Activated CD4-positive, alpha-beta T cell treated with anti-CD3 and anti-CD28 coated beads, Interleukin-2, amount 50 U/mL, for 4 hours (primary cell): ENCODE measurements at places on chromosomes 6 and 20.

DNA sequence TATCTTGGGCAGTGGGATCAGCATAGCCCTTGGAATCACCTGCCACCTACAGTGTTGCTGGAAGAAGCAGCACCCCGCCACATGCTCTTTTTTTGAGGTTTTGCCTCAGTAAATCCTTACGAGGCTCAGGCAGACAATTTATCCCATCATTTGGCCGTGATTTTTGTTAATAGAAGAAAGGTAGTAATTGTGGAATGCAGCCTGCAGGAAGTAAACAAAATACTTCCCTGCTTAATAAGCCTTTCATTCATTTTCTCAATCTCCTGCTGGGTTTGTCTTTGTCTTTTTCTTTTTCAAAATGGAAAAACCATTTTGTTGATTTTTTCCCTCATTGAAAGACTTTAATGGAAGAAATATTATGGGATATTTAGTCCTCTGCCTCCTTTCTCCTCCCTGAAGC lies 93.7 kb upstream of the CD83 start:
- DNase-seq = no peak

GRCh38 chr6:134678436-134678889 lies 271.4 kb downstream of the ALDH8A1 start:
- no peak for DNase-seq

DNA sequence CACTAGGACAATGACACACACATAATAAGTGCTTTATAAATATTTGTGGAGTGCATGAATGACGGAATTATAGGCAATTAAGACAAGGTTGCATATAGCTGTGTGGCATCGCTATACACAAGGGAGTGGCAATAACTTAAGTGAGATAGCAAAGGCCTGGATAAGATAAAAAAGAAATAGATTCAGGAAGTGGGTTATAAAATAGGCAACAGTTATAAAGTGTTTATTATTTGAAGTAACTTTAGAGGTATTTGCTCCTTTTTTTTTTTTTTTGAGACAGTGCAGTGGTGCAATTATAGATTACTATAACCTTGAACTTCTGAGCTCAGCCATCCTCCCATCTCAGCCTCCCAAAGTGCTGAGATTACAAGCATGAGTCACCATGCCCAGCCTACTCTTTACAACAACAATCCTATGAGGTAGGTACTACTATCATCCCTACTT lies 75.9 kb upstream of the LOC128125822 start:
- DNase-seq = no peak

GRCh38 chr20:37364927-37365272 lies 19.0 kb downstream of the SRC start:
- DNase-seq = no peak

- DNase-seq = no peak
These were observed 38.4 kb downstream of the RRBP1 start for GRCh38 chr20:17643531-17644188.

- no peak for DNase-seq
These were observed 10.7 kb upstream of the PLEKHG1 start for GRCh38 chr6:150588888-150589499.

- no peak for DNase-seq
These were observed 97.4 kb downstream of the PREP start for GRCh38 chr6:105305521-105305920.

DNA sequence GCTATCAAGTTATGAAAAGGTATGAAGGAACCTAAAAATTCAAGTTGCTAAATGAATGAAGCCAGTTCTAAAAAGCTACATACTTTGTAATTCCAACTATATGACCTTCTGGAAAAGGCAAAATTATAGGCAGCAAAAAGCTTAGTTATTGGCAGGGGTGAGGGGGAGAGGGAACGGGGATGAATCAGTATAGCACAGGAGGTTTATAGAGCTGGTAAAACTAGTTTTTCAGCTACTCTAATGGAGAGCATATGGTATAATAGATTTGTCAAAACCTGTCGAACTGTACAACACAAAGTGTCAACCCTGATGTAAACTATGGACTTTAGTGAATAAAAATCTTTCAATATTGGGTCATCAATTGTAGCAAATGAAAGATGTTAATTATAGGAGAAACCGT lies 18.7 kb downstream of the MANEA start:
- DNase-seq = no peak

DNA sequence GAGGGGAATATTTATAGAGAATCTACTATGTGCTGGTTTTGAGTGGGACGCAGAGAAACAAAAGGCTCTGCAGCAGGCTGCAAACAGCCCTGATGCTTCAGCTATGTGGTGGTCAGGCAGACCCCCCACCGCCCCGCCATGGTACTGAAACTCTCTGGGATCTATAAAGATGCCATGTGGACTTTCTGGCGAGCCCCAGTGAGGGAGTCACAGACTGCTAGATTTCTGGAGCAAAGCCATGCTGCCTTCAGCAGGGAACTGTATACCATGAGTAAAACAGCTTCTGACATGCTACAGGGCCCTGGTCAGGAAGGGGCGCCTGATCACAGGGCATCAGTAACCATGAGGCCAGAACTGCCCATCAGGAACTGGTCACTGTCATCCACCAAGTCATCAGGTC lies 19.2 kb upstream of the BPIFB1 start:
- DNase-seq = no peak

DNA sequence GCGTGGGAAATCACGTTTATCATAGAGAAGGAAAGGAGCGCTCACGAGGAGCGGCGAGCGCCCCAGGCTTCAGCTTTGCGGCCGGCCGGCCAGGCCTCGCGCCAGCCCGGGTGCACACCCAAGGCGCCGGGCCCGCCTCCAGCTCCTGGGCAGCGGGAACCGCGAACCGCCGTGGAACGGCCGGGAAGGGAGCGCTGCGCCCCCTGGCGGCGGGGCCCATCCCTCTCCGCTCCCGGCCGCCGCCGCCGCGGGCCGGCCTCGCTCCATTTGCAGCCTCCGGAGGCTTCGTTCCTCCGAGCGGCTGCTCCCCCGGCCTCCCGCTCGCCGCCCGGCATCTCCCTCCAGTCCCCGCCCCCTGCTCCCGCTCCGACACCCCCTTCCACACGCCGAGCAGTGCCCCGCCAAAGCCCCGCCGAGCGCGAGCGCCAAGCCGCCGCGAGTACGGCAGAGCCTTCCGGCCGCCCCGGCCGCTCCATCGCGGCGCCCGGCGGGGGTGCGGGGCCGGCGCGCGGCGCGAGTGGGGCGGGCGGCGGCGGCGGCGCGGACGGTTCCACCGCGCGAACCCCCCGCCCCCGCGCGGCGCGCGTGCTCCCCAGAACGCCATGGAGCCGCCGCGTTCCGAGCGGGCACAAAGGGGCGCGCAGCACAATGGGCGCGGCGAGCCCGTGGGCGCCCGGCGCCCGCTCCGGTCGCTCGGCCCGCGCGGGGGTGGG lies 946 bp downstream of the BEND3 start:
- DNase-seq = peak; percentile 56
